NCI-H1694 (cell line): ENCODE measurements at places on chromosomes 13 and 19.

DNA sequence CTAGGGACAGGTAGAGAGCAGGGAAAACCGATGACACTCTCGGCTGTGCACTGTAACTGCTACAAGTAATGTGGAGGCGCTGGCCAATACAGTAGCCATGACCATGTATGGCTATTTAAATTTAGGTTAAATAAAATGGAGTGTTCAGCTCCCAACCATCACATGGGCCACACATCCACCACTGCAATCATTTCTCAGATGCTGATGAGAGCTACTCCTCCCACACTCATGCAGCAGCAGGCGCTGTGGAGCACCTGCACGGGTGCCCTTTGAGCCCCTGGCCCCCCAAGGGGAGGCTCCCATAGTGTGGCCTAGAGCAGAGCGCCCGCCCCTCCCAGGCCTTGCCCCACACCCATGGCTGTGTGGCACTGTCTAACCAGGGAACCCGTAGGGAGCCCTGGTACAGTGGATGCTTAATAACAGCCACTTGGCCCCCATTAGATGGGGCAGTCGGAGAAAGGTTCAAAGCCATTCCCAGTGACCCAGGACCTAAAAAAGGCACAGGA is 6.0 kb downstream of the ACP4 start:
- no peak for DNase-seq

DNA sequence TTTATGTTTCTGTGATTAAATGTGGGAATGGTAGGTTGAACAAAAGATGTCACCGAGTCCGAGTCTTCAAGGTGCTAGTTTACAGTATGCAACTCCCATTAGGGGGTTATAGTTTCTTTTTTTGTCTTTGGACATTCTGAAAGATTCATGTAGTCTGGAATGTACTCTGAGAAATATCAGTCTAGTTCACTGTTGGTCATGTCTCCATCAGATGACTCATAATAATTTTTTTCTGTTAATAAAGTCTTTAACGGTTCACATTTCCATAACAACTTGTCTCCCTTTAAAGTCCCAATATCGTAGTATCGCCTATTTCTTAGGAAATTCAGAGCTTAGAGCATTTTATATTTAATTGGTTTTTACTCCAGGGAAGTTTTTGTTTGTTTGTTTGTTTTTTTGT is 13.5 kb upstream of the ESD start:
- DNase-seq = no peak

GRCh38 chr13:46121597-46122163 is 16.8 kb upstream of the CPB2 start:
- DNase-seq = no peak

DNA sequence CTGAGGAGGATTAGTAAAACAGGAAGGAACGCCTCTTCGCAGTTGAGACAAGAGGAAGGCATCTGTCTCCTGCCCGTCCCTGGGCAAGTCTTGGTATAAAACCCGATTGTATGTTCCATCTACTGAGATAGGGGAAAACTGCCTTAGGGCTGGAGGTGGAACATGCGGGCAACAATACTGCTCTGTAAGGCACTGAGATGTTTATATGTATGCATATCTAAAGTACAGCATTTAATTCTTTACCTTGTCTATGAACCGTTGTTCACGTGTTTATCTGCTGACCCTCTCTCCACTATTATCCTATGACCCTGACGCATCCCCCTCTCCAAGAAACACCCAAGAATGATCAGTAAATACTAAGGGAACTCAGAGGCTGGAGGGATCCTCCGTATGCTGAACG is 722 bp upstream of the TIMM50 start:
- DNase-seq = no peak

DNA sequence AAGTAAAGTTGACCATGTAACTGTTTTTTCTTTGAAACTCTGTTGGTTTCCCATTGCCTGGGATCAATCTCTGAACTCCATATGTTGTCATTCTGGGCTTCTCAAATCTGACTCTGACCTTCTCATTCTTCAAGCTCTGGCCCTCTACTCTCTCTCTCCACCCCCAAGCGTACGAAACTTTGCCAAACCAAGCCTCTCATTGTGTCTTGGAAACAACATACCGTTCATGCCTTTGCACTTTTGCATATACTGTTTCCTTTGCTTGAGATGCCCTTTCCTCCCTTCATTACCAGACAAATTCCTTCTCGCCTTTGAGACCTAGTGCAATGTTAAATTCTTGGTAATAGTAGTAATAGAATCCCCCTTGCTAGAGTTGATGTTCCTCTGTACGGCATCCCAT is 113.7 kb downstream of the OLFM4 start:
- DNase-seq = no peak

DNA sequence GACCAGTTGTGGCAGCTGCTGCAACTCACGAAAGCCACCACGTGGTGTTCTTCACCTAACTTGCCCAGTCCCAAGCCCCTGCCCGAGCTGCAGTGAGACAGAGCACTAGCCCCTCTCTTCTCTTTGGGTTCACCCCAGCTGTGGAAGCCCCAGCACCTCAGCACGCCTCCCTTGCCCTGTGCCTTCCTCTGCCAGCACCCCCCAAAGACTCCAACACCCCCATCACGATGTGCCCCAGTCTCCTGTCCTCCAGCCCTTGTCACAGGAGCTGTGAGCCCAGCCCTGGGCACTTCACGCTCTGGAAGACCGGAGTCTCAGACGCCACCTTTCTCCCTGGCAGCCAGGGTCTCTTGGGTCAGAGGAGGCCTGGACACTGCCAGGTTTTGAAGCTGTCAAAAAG is 2.2 kb upstream of the ZNF135 start:
- no peak for DNase-seq

DNA sequence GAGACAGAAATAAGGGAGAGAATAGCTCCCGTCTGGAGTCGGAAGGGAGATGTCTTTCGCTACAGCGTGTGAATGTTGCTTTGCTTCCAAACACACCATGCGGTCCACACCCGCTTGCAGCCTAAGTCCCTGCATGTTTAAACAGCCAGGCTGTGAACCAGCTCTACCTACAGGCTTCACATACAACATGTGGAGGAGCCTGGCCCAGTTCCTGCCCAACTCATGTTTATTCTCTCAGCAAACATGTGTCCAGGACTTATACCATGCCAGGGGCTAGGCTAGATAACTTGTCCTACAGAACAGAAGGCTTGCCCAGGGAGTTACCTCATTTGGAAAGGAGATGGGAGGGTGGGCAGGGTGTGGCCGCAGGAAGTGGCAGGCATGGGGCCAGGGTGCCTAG is 181.5 kb downstream of the FOXO1 start:
- peak; percentile 35 for DNase-seq

DNA sequence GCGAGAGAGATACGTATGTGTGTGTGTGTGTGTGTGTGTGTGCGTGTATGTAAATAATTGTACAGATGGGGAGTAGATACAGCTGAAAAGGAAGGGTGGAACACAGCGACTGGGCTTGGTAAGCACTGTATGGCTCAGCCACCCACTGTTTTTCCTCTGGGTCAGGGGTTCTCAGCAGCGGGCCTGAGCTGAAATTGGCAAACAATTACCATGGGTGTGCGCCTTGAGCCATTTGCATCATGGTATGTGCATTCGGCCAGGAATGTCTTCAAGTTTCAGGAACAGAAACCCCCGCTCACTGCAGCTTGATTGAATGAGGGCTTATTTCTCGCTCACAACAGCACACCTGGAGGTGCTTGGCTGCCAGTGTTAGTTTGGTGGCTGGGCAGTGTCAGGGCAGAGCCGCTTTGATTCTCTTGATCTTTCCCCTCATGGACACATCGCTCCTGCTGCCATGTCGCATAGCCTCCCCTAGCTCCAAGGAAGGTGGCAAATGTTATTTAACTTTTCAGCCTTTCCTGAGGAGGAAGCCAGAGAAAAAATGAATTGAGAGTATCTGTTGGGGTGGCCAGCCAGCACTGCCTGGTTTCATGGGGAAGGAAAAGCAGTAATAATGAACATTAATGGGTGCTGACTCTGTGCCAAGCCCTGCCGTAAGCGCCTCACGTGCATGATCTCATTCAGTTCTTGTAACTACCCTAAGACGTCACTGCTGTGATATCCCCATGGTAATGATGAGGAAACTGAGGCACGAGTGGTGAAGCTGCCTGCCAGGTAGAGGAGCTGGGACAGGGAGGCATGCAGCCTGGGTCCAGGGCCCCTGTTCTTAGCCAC is 126.9 kb downstream of the SIPA1L3 start:
- no peak for DNase-seq

- DNase-seq = no peak
These were observed 70.5 kb downstream of the MLLT1 start for GRCh38 chr19:6209233-6209632.
